ENCODE measurements at places on chromosomes 7 and 10.

- DNase-seq: peak; percentile 67
Measured at GRCh38 chr7:23247603-23248335, 1.2 kb downstream of the GPNMB start.

- no peak for DNase-seq
Measured at GRCh38 chr10:50520115-50520514, 103.6 kb downstream of the SGMS1 start.

DNA sequence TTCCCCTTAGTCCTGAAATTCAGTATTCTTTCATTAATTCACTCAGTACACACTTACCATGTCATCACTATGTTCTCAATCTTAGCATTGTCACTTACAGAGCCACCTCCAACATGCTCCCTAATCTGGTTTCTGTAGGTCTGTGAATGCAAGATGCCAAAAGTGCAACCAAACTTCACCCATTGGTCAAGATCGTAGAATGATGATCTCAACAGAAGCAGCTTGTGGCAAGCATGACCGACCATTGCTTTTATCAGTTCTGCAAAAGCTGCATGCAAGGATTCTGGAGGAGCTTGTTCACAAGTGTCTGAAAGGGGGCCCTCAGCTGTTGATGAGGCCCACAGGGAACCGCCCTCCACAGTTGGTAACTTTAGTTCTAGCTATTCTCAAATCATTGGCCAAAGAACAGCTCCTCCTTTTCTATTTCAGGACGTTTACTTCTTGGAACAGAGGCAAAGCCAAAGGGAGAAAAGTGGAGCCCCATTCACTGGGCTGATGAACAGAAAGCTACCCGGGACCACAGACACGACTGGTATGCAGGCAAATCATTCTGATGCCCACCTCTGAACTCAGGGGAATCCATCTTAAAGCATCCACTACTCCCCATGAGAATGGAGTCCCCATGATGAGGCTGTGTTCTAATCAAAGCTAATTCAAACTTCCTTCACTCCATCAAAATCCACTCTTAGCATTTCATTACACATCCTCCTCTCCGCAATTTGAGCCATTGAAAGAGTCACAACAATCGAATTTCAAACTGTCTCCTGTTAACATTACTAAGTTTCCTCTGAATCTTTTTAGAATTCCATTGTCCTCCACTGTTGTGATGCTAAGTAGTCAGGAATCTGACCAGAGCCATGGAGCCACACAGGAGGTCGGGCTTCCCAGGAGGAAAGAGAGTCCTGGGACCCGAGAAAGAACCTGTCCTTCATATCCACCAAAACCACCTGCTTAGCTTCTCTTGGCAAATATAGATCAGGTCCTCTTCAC lies 13.9 kb downstream of the GRB10 start:
- DNase-seq: no peak

GRCh38 chr10:117226813-117227451 lies 14.0 kb upstream of the SLC18A2 start:
- DNase-seq: peak; percentile 88

DNA sequence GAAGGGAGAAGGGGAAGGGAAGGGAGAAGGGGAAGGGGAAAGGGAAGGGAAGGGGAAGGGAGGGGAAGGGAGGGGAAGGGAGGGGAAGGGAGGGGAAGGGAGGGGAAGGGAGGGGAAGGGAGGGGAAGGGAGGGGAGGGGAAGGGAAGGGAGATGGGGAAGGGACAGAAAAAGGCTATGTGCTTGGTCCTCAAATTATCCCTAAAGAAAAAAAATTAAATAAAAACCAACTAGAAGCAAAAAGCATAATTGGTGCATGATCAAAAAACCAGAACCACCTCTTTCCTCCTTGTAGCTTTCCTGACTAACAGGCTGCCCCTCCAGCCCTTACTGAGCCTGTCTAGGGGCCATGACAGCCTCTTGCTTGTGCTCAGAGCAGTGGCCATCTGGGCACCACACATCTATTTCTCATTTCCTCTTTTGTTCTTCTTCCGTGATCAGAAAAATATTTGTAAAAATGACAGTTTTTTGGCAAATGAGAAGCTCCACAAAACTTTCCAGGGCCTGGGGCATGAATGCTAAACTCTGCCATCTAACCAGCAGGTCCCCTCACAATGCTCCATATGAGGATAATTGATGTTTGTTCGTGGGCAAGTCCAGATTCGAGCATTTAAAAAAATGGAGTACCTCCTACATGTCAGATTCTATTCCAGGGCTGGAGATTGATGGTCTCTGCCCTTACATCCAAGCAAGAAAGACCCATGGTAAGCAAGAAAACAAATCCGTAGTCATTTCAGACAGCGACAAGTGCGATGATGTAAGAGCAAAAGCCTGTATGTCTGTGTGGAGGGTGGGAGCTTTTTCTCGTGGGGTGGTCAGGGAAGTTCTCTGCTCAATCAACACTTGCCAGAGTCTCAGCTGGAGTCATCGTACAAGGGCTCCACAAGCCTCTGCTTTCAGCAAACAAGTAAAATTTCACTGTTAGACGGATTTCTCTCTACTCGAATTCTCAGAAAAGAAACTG lies 320.9 kb downstream of the WDR11 start:
- no peak for DNase-seq

GRCh38 chr7:20788420-20788990 lies 1.8 kb upstream of the SP8 start:
- DNase-seq: peak; percentile 23

DNA sequence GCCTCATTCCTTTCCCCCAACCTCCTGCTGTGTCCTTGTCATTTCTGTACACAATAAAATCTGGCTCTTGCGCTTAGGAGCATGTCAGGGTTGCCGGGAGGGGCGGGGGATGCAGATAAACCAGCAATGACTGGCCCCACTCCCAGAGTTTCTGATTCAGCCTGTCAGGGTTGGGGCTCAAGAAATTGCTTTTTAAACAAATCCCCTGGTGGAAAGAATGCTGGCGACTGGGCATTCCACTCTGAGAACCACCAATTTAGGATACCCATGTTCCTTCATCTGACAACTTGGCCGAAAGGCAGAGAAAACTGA lies 376.4 kb downstream of the TCERG1L start:
- peak; percentile 50 for DNase-seq

GRCh38 chr7:78141522-78142281 lies 343.1 kb downstream of the PHTF2 start:
- DNase-seq: no peak

- no peak for DNase-seq
Measured at GRCh38 chr10:48383393-48383792, 76.9 kb downstream of the MAPK8 start.

DNA sequence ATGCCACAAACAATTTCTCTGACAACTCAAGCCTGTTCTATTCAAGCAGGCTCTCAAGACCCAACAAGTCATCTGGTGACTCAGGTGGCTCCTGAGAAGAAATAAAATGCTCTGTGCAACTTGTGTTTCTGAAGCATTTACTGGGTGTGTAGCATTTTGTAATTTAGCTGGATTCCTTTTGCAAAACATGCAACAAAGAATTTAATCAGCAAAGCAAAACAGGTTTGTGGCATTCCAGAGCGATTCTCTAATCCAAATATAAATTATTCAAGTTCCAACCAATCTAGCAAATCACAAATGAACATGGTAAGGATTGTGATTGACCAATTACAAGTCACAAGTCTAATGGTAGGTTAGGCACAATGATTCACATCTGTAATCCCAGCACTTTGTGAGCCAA lies 39.8 kb upstream of the C10orf67 start:
- DNase-seq: no peak

DNA sequence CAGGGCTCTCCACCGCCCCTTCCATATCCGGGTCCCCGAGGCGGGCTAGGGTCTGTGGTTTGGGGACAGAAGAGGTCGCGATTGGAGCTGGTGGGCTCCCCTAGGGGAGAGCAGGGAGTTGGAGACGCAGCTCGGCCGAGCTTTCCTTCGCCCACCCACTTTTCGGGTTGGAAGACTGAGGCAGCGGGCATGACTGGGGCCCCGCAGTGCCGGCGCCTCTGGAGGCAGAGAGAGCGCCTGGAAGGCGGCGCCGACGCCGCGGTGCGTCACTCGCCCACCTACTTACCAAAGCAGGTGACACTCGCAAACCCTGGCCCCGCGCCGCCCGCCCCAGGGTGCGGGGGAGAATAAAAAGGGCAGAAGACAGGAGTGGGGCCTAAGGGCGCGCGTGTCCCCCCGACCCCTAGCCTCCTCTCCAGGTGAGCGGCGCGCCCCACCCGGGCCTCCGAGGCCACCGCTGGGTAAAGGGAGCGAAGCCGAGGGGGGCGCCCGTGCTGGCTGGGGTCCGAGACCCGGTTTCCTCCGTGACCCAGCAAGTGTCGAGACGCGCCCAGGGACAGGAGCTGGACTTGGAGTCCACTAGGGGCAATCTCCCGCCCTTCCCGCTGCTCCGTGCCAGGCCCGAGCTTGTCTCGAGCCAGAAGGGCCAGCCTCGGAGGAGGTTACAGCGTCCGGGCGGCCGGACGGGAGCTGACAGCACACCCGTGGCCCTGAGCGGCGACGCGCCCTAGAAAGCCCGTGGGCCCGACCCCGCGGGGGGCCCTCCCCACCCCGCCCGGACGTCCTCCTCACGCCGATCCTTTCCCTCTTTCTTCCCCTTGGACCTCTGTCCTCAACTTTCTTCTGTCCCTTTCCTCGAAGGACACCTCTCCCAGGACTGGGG lies 34.4 kb upstream of the GRID1 start:
- peak; percentile 78 for DNase-seq

GRCh38 chr10:34780818-34781380 lies 34.2 kb downstream of the PARD3 start:
- DNase-seq: peak; percentile 59

GRCh38 chr10:31605861-31606525 lies 287.0 kb downstream of the ZEB1 start:
- DNase-seq: no peak

DNA sequence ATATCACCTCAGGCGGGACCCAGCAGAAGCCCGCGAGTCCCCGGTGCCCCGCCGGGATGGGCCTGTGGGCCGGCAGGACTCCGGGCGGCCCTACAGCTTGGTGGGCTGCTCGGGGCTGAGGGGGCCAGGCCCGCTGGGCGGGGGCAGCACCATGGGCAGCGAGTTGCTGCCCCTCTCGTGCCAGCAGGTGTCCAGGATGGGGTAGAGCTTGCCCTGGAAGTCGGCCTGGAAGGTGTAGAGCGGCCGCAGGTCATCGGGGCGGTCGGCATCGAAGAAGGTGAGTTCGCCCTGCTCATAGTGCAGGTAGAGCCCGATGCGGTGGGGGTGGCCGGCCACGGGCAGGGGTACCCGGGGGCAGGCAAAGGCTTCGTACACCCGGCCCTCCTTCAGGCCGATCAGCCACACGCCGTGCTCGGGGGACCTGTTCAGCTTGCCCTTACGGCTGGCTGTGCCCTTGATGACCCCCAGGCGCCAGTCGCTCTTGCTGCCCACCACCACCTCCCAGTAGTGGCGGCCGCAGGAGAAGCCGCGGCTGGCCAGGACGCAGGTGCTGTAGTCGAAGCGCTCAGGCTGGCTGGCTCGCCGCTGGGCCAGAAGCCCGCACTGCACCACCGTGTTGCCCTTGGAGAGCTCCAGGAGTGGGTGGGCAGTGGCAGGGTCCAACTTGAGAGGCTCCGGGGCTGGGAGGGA lies 4.3 kb upstream of the NSUN5 start:
- DNase-seq: peak; percentile 60

DNA sequence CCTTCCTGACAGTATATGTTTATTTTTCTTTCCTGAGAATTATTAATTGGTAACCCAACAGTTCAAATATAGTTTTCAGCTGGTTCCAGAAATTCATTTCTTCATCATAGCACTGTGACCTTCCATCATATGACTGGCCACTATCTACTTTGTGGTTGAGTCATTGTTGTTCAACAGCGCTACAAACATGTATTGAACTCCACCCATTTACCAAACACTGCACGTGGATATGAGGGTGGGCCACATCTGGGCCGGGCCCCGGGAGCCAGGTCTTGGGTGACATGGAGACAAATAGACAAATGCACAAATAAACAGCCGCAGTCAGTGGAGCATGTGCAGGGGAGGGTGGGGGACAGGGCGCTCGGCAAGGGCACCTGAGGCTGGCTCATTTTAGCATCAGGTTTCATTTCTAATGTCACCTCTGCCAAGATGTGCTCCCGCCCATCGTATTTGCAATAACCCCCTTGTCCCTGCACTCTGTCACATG lies 24.0 kb upstream of the EEPD1 start:
- no peak for DNase-seq

DNA sequence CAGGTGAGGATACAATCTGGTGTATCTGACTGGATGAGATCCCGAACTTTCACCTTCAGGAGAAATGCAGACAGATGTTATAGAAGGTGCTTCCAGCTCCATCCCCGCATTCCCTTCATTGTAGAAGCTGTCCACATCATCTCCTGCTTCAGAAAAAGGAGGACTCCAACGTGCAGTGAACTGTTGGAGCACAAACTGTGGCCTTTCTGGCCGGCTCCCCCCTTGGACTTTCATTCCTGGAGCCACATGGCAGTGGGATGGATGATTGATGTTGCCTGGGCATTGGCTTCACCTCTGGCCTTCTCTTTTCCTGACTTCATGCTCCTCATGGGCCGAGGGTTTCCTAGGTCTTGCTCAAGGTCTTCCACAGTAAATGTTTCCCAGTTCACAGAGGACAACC lies 29.6 kb upstream of the ZNF273 start:
- peak; percentile 9 for DNase-seq

DNA sequence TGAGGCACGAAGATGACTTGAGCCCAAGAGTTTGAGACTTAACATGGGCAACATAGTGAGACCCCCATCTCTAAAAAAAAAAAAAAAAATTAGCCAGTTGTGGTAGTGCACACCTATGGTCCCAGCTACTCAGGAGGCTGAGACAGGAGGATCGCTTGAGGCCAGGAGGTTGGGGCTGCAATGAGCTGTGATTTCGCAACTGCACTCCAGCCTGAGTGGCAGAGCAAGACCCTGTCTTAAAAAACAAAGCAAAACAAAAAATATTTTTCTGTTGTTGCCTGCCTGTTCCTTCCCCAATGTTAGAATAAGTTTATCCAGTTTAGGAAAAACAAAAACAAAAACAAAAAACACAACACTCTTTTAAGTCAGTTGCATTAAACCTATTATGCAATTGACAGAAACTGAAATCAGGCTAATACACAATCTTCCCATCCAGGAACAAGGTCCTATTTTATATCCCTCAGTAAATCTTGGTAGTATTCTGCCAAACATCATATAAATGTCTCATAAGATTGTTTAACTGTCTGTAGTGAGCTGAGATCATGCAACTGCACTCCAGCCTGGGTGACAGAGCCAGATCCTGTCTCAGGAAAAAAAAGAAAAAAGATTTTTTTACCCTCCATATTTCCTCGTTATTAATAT lies 4.9 kb downstream of the PILRA start:
- no peak for DNase-seq

GRCh38 chr10:96325719-96326373 lies 21.6 kb downstream of the DNTT start:
- DNase-seq: no peak

GRCh38 chr7:41169317-41169716 lies 533.6 kb downstream of the INHBA start:
- no peak for DNase-seq

GRCh38 chr7:22983257-22983855 lies 30.6 kb downstream of the HYCC1 start:
- no peak for DNase-seq

- no peak for DNase-seq
Measured at GRCh38 chr7:107659666-107660065, 962 bp upstream of the SLC26A4 start.
